ENCODE measurements at places on chromosomes 5 and 9. TPM values are rescaled to one million over a fixed set of nuclear protein-coding genes. Genes with fewer than 3 reads are reported as not detected.

FST gene
- total RNA-seq: 3.8 TPM

IFNB1 gene
- not detected for total RNA-seq

CLK4 gene
- total RNA-seq: 23.7 TPM

CNTNAP3 gene
- 1.6 TPM for total RNA-seq

CTSV gene
- total RNA-seq: 2.5 TPM

MIER3 gene
- total RNA-seq: 19.2 TPM
